ENCODE measurements at places on chromosomes 1 and 21.
A peak's percentile ranks its signal among the peaks of the same experiment; 100 is the strongest.

DNA sequence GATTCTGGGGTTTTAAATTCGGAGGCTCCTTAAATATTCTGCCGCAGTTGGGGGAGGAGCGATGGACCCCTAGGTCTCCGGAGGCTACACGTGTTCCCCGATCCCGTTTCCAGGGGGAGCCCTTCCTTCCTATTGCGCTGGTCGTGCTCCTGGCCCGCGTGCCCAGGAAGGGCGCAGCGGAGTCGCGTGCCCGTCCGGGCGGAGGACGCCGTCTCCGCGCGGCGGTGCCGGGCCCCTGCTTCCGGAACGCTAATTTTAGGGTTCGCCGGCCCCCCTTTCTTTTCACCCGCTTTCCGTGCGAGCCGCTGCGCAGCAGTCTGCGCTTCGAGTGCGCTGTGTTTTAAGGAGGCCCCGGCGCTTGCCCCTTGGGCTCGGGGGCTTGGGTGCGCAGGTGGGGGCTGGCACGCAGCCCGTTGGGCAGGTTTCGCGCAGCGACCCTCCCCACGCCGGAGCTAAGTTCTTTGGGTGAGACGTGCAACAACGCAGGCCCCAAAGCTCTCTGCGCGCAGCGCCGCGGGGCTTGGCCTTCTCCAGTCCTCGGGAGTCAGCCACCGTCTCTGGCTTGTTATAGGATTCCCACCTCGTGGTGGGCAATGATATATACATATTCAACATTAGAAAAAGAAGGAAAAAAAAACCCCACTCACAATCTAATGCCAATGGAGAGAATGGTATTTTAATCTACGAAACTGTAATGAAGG is 43.5 kb upstream of the DNAJC6 start:
- H3K27ac ChIP-seq: peak overlapping the region; percentile 33
- peak; percentile 32 for DNase-seq
- H3K36me3 ChIP-seq: no peaks in the 10 kb centered on the region
- peaks cover 32% of the 10 kb centered on the region for H3K27me3 ChIP-seq
- peaks cover 27% of the 10 kb centered on the region for H3K4me1 ChIP-seq
- H3K4me3 ChIP-seq: peak overlapping the region; percentile 71

GRCh38 chr1:202075389-202075788 is 47.3 kb upstream of the GPR37L1 start:
- no peak overlapping the region for H3K4me3 ChIP-seq
- H3K27me3 ChIP-seq: no peaks in the 10 kb centered on the region
- no peaks in the 10 kb centered on the region for H3K4me1 ChIP-seq
- no peak for DNase-seq

GRCh38 chr1:110060034-110060661 is 10.3 kb downstream of the ALX3 start:
- no peaks in the 10 kb centered on the region for H3K4me1 ChIP-seq
- H3K36me3 ChIP-seq: peaks cover 18% of the 10 kb centered on the region
- no peaks in the 10 kb centered on the region for H3K27me3 ChIP-seq

GRCh38 chr1:211630236-211631081 is 45.0 kb downstream of the NEK2 start:
- no peak for DNase-seq
- no peaks in the 10 kb centered on the region for H3K4me1 ChIP-seq
- H3K36me3 ChIP-seq: no peaks in the 10 kb centered on the region
- H3K4me3 ChIP-seq: no peak overlapping the region
- peaks cover 6% of the 10 kb centered on the region for H3K27me3 ChIP-seq

DNA sequence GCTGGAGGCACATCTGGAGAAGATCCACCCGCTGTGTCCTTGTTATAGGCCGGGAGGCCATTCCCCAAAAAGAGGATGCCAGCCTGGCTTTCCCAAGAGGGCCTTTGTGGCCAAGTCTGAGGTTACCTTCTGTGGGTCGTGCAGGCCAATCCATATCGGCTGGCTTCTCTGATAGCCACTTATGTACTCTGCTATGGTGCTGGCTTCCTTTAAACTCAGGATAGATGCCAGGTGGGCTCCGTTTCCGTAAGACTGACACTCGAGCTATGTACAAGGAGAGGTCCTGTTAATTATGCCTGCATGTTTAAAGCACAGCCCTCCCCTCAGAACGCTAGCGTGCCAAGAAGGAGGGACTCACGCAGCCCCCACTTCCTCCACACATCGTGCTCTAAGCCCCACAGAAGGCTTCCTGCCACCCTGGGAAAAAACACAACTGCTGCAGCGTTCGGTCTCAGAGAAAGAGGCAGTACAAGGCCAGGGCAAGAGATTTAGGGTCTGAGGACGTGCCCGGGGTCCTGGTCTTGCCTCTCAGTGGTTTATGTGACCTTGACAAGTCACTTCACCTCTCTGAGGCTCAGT is 11.6 kb downstream of the REG4 start:
- DNase-seq: peak; percentile 15
- peak overlapping the region; percentile 68 for H3K4me3 ChIP-seq
- H3K4me1 ChIP-seq: peaks cover 32% of the 10 kb centered on the region
- no peaks in the 10 kb centered on the region for H3K27me3 ChIP-seq
- H3K36me3 ChIP-seq: no peaks in the 10 kb centered on the region
- peak overlapping the region; percentile 76 for H3K27ac ChIP-seq

GRCh38 chr1:220113136-220113695 is 19.3 kb downstream of the IARS2 start:
- H3K27ac ChIP-seq: no peak overlapping the region
- no peaks in the 10 kb centered on the region for H3K27me3 ChIP-seq
- no peak for DNase-seq
- H3K4me1 ChIP-seq: peaks cover 3% of the 10 kb centered on the region

DNA sequence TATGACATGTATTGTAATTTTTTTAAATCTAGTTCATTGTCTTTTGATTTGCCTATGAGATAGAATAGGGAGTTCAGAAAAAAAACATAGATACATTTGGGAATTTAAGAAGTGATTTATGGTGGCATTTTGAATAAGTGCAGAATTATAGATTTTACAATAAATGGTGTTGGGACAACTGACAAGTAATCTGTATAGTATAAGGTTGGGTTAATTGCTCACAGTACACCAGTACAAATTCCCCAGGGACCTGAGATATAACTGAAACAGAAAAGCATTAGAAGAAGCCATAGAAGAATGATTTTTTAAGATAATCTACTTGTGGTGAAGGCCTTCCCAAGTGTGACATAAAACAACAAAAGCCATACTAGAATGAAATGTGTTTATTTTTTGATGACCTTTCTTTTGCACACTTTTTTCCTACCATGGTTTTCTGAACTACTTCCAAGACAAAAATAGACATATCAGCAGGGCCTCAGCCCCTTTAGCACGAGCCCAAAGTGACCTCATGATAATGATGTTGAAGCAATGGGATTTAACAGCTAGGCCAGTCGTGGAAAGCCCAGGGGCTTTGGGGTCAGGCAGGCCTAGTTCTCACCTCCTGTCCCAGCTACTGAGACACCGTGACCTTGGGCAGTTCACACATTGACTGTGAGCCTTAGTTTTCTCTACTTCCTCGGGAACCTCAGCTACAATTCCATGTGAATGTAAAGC is 87.4 kb downstream of the GREM2 start:
- H3K36me3 ChIP-seq: no peaks in the 10 kb centered on the region
- no peak for DNase-seq
- no peaks in the 10 kb centered on the region for H3K4me1 ChIP-seq
- no peak overlapping the region for H3K4me3 ChIP-seq
- no peaks in the 10 kb centered on the region for H3K27me3 ChIP-seq

DNA sequence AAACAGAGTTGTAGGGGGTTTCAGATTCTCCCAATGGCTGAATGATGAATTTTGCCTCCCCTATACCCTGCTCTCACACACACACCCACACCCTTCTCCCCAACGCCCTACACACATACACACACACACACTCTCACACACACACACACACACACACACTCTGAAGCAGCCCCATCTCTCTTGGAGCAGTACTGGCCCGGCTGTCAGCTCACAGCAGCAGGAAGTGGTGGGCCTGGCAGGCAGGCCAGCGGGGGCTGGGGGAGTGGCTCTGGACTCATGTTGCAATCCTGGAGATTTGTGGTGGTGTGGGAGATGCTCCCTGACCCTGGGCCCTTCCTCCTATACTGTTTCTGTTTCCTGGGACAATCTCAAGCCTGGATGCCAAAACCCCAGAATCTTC is 2.2 kb downstream of the IKBKE start:
- DNase-seq: peak; percentile 46
- no peaks in the 10 kb centered on the region for H3K27me3 ChIP-seq
- peaks cover 78% of the 10 kb centered on the region for H3K4me1 ChIP-seq
- H3K36me3 ChIP-seq: peaks cover 27% of the 10 kb centered on the region

GRCh38 chr1:201348211-201348566 is 29.3 kb downstream of the TNNT2 start:
- no peaks in the 10 kb centered on the region for H3K4me1 ChIP-seq
- no peaks in the 10 kb centered on the region for H3K36me3 ChIP-seq
- H3K4me3 ChIP-seq: no peak overlapping the region
- no peak overlapping the region for H3K27ac ChIP-seq

DNA sequence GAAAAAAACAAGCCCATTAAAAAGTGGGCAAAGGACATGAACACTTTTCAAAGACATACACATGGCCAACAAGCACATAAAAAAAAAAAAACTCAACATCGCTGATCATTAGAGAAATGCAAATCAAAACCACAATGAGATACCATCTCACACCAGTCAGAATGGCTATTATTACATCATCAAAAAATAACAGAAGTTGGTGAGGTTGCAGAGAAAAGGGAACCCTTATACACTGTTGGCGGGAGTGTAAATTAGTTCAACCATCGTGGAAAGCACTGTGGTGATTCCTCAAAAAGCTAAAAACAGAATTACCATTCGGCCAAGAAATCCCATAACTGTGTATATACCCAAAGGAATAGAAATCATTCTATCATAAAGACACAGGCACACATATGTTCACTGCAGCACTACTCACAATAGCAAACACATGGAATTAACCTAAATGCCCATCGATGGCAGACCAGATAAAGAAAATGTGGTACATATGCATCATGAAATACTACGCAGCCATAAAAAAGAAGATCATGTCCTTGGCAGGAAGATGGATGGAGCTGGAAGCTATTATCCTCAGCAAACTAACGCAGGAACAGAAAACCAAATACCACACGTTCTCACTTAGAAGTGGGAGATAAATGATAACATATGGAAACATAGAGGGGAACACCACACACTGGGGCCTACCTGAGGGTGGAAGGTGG is 70.1 kb downstream of the INTS7 start:
- no peak overlapping the region for H3K27ac ChIP-seq
- H3K27me3 ChIP-seq: no peaks in the 10 kb centered on the region

GRCh38 chr1:11690397-11691301 is 861 bp upstream of the DRAXIN start:
- peaks cover 42% of the 10 kb centered on the region for H3K27me3 ChIP-seq
- no peak for DNase-seq
- peaks cover 24% of the 10 kb centered on the region for H3K4me1 ChIP-seq

DNA sequence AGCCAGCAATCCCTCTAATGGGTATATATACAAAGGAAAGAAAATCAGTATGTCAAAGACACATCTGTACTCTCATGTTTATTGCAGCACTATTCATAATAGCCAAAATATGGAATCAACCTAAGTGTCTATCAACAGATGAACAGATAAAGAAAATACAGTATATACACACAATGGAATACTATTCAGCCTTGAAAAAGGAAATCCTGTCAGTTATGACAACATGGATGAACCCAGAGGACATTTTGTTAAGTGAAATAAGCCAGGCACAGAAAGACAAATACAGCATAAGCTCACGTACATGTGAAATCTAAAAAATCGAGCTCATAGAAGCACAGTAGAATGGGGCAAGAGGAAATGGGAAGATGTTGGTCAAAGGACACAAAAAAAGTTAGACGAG is 69.1 kb downstream of the WARS2 start:
- H3K4me1 ChIP-seq: no peaks in the 10 kb centered on the region
- no peaks in the 10 kb centered on the region for H3K27me3 ChIP-seq
- peaks cover 35% of the 10 kb centered on the region for H3K36me3 ChIP-seq
- no peak for DNase-seq

GRCh38 chr1:119108988-119109387 is 31.5 kb downstream of the WARS2 start:
- DNase-seq: no peak
- peaks cover 32% of the 10 kb centered on the region for H3K36me3 ChIP-seq
- no peaks in the 10 kb centered on the region for H3K27me3 ChIP-seq
- H3K27ac ChIP-seq: no peak overlapping the region

DNA sequence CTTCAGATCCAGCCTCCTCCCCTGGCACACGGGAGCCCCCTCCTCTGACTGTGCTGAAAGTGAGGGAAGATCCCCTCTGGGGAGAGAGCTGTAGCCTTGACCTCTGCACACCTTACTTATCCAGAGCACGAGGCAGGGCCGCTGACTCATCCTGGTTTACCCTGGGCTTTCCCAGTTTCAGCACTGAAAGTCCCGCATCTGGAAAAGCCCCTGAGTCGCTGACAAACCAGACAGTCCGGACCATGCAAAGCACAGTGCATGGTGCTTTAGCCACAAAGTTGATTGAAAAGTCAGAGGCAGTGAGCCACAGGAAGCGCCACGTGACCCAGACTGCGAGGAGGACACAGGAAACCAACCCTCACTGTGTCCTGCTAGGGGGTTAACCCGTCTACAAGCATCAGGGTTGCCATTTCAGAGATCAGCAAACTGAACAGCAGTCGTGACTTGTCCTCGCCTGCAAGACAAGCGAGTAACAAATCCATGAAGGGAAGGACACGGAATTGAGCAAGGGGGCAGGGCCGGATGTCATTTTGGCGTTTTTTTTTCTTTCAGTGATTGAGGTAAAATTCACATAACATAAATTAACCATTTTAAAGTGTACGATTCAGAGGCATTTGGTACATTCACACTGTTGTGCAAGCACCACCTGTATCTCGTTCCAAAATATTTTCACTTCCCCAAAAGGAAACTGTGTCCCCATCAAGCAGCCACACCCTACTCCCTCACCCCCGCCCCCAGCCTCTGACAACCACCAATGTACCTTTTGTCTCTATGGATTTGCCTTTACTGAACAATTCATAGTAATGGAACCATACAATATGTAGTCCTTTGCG is 19.9 kb upstream of the IFNGR2 start:
- H3K27me3 ChIP-seq: peaks cover 22% of the 10 kb centered on the region
- H3K27ac ChIP-seq: peak overlapping the region; percentile 89
- peaks cover 72% of the 10 kb centered on the region for H3K4me1 ChIP-seq

DNA sequence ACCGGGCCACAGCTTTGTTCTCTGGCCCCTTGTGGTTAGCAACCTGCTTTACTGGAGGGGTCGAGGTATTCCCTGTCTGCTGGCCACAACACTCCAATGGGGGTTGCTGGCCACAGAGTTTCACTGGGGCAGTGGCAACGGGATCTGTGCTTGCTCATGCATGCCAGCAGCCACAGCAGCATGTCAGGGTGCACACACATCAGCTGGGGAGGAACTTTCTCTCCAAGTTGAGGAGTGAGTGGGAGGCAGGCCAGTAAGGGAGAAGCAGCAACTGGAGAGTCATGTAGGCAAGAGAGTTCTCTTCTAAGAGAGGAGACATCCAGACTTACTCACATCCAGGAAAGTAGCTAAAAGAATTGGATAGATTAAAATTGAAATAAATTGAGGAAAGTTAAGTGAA is 38.0 kb downstream of the SAMD13 start:
- peaks cover 7% of the 10 kb centered on the region for H3K4me1 ChIP-seq
- no peaks in the 10 kb centered on the region for H3K27me3 ChIP-seq
- DNase-seq: no peak

DNA sequence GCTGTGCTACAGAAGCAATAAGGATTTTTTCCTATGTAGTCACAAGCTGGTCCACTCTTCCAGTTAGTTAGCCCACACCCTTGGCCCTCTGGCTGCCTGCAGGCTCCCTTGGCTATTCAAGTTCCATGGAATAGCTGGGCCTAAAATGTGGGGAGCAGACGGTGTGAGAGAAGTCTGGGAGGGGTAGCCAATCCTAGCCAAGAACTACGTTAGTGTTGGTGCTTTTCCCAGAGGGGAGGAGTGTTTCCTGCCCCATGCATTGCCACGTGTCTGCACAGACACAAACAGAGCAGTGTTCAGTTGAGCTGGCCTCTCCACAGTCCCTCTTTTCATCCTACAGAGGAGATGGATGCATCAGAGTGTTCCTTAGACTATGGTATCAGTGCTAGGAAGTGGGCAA is 59.0 kb upstream of the IPO9 start:
- peaks cover 5% of the 10 kb centered on the region for H3K36me3 ChIP-seq
- H3K27me3 ChIP-seq: no peaks in the 10 kb centered on the region
- DNase-seq: no peak
- H3K27ac ChIP-seq: no peak overlapping the region

Measured in activated naive CD8-positive, alpha-beta T cell treated with anti-CD3 and anti-CD28 coated beads, Interleukin-2, amount 50 U/mL, for 24 hours (primary cell).